ENCODE measurements at places on chromosomes 1 and 21. TPM values are rescaled to one million over a fixed set of nuclear protein-coding genes. Genes with fewer than 3 reads are reported as not detected.

DNASE2B gene
- total RNA-seq = not detected

VCAM1 gene
- total RNA-seq = 4.7 TPM

CCDC17 gene
- total RNA-seq = 4.7 TPM

TCHHL1 gene
- not detected for total RNA-seq

DNAJC28 gene
- 1.9 TPM for total RNA-seq

SLC2A1 gene
- 33.6 TPM for total RNA-seq

INSRR gene
- not detected for total RNA-seq

DNA sequence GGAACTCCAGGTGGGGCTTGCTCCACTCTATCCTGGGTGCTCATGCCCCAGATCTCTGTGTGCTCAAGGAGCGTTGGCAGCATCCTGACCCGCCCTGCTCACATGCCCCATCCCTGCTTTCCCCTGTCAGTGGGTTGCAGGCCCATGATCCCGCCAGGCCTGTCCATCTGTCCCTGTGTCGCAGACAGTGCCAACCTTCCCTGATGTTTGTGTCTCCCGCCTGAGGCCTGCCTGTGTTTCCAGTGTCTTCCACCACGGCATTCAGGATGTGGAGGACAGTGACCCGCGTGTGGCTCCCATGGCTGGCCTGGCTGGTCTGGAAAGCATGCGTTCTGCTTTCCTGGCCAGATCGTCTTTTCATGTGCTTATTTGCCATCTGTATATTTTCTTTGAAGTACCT lies 82.9 kb downstream of the PCBP3 start:
- ATAC-seq = no peak

GRCh38 chr1:231550448-231550781 lies 21.9 kb downstream of the TSNAX start:
- ATAC-seq = no peak

DNA sequence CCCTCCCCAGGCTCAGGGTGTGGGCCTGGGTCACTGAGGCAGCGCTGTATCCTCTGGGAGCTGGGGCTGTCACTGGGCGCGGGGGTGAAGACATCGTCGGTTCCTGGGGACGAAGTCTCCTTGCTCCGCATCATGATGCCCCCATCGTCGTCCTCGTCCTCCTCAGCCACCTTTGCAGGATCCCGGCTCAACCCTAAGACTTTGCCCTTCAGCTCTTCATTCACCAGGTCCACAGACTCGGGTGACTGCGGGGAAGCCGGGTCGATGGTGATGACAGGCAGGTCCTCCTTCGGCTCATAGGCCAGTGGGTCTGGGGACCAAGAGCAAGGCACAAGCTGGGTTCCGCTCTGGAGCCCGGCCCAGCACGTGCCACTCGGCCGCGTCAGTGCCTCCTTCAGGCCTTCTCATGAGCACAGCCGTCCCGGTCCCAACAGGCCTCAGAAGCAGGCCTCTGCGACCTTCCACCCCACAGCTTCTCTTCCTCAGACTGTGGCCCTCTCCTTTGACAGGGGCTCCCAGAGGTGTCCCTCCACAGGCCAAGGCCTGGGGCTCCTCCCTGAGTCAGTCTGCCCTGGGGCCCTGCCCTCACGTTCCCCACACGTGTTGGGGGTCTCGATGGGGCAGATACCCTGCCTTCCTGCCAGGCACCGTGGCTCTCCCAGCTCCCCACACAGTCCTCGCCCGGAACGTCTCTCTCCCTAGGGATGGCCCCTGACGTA lies 54.4 kb downstream of the SLC9A1 start:
- ATAC-seq = no peak

DNA sequence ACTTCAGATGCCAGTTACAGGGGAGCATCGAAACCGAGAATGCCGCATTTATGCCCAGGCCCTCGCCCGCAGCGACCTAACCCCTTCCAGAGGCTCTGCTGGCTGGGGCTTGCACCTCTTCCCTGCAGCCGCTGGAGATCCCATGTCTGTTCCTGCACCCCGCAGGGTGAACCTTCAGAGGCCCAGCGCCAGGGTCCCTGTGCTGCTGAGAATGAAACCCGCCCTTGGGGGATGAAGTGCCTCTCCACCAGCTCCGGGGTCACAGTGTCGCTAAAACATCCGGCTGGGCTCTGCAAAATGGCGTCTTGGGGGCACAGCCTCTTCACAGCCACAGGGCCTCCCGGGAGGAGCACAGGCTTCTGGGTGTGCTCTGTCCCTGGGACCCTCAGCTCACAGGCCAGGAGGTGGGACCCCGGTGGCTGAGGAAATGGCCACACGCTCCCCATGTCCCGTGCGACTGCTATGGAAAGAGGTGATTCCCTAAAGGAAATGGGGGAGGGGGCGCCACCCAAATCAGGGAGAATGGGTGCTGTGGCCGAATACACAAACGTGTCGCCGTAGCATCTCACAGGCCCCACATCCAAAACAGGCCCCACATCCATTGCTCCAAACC lies 39.9 kb upstream of the TSPEAR start:
- no peak for ATAC-seq

- ATAC-seq = no peak
These were observed 58.8 kb upstream of the SPATA6 start for GRCh38 chr1:48530727-48531351.

DNA sequence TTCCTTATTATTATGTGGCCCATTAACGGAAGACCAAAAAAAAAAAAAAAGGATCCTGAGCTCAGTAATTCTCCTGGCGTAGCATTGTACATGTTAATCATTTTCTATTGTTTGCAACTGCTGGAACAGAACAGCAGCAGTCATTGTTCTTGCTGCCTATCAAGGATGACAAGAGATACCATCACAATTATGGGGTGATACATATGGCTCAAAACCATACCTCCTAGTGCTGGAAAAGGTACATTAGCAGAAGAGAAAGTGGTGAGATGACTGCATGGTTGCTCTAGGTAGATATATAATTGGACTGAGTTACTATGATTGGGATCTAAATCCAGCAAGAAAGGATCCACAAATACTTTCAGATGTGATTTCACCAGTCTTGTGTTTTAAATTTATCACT lies 13.3 kb upstream of the TLR5 start:
- ATAC-seq = no peak

- no peak for ATAC-seq
These were observed 3.9 kb downstream of the SELENBP1 start for GRCh38 chr1:151368393-151369301.

DNA sequence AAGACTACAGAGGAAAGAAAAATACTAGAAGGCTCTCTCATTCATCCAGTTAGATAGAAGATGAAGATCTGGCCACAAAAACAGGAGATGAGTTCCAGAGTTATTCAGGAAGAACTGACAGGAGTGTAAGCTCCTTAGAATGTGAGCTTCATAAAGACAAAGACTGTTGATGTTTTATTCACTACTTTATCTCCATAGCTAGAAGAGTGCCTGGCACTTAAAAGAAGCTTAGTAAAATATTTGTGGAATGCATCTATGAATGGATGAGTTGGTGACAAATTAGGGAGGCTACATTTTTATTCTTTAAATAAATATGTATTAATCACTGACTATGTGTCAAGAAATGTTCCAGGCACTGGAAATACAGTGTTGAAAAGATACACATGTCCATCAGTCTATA lies 13.8 kb downstream of the CLDN17 start:
- ATAC-seq = no peak

- no peak for ATAC-seq
These were observed 16.8 kb downstream of the PTPRC start for GRCh38 chr1:198655459-198656121.
